ENCODE measurements at places on chromosomes 4 and X. TPM values are rescaled to one million over a fixed set of nuclear protein-coding genes. Genes with fewer than 3 reads are reported as not detected.

CCDC158 gene
- 3.9 TPM for total RNA-seq

GRCh38 chr4:42167709-42168108, 15.3 kb upstream of the BEND4 start:
- no peak for DNase-seq
- H3K27ac ChIP-seq, result no peak overlapping the region
- no peaks in the 10 kb centered on the region for H3K4me1 ChIP-seq
- H3K27me3 ChIP-seq, result no peaks in the 10 kb centered on the region
- no peaks in the 10 kb centered on the region for H3K36me3 ChIP-seq
- no peak overlapping the region for H3K4me3 ChIP-seq

GAB3 gene
- total RNA-seq, result 8.1 TPM

GRCh38 chr4:169803413-169803812, 45.7 kb upstream of the HPF1 start:
- H3K4me3 ChIP-seq, result no peak overlapping the region
- DNase-seq, result no peak
- no peak overlapping the region for H3K27ac ChIP-seq

MTNR1A gene
- total RNA-seq, result not detected

DMRTC1 gene
- 0.45 TPM for total RNA-seq

DNA sequence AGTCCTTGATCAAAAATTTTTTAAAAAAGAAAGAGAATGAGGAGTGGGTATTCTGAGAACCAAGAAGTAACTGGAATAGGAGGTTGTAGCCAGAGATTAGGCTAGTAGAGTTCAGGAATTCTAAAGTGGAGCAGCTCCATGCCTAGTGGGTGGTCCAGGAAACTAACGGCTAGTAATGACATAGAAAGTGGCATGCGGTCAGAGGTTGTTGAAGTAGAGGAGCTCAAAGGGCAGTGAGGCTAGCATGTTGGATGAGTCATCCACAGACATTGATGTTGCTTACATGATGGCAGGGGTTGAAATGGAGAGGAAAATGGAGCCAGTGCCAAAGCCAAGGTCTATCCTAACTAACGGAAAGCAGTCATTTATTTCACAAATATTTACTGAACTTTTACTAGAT, 42.1 kb downstream of the TEX13B start:
- no peaks in the 10 kb centered on the region for H3K4me1 ChIP-seq
- DNase-seq, result no peak
- H3K4me3 ChIP-seq, result no peak overlapping the region
- H3K27ac ChIP-seq, result no peak overlapping the region
- H3K27me3 ChIP-seq, result no peaks in the 10 kb centered on the region
- H3K36me3 ChIP-seq, result no peaks in the 10 kb centered on the region

DNA sequence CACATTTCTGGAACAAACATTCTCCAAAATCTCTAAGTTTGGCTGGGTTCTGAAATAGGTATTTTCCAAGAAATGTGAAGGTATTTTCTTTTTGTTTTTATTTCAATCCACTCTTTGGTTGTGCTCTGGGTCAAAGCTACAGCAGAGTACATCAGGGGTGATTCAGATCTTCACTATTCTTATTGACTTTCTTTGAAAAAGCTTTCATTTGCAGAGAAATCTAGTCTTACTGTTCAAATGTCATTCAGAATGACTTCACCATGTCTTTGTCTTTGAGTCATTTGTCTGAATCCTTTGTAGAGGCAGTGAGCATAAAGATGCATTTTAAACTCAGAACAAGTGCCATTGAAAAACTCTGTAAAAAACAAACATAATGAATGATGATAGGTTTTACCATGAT, 547.2 kb upstream of the ADGRL3 start:
- no peaks in the 10 kb centered on the region for H3K36me3 ChIP-seq
- no peaks in the 10 kb centered on the region for H3K27me3 ChIP-seq
- no peaks in the 10 kb centered on the region for H3K4me1 ChIP-seq
- no peak overlapping the region for H3K4me3 ChIP-seq

GRCh38 chr4:159224408-159224807, 121.5 kb downstream of the RAPGEF2 start:
- H3K27me3 ChIP-seq, result no peaks in the 10 kb centered on the region
- peaks cover 28% of the 10 kb centered on the region for H3K4me1 ChIP-seq
- DNase-seq, result no peak
- H3K36me3 ChIP-seq, result no peaks in the 10 kb centered on the region
- no peak overlapping the region for H3K27ac ChIP-seq

RNF128 gene
- 62.7 TPM for total RNA-seq

SPOCK3 gene
- not detected for total RNA-seq

- H3K4me3 ChIP-seq, result peak within 1 kb of the TSS; percentile 72
- H3K27me3 ChIP-seq, result no peaks in the 10 kb centered on the region
- peak; percentile 76 for DNase-seq
- H3K27ac ChIP-seq, result peak within 1 kb of the TSS; percentile 72
These were observed at the start of gene PKD2 for GRCh38 chr4:88007304-88008121. Gene PKD2, plus strand, starts transcription at chr4:88007635. Its CDS starts 99 bp downstream, at chr4:88007734.
